Dermis lymphatic vessel endothelial cell (primary cell): ENCODE measurements at places on chromosomes 5 and 9. TPM values are rescaled to one million over a fixed set of nuclear protein-coding genes. Genes with fewer than 3 reads are reported as not detected.

The PCDHGA12 gene
- 1.5 and 4.9 TPM in 2 replicates for total RNA-seq

The PPP2R2B gene
- not detected in 2 replicates for total RNA-seq

The IFNA13 gene
- total RNA-seq = not detected in 2 replicates

The F12 gene
- total RNA-seq = 0.54 and 0.77 TPM in 2 replicates

The COQ4 gene
- 21.0 and 21.6 TPM in 2 replicates for total RNA-seq

The PFN3 gene
- total RNA-seq = not detected in 2 replicates

The LIX1 gene
- total RNA-seq = not detected in 2 replicates

The SLC25A2 gene
- 0.09 and 0.22 TPM in 2 replicates for total RNA-seq

The CDC20B gene
- total RNA-seq = under 0.01 and 0.11 TPM in 2 replicates

The CMYA5 gene
- total RNA-seq = under 0.01 and 0.09 TPM in 2 replicates

The GLRA1 gene
- total RNA-seq = not detected in 2 replicates

The GABRP gene
- total RNA-seq = 0.86 and 0.98 TPM in 2 replicates

The IFNA2 gene
- not detected in 2 replicates for total RNA-seq

The PAPPA gene
- total RNA-seq = 0.09 and 0.22 TPM in 2 replicates
